ENCODE measurements at places on chromosomes 5 and 9. TPM values are rescaled to one million over a fixed set of nuclear protein-coding genes. Genes with fewer than 3 reads are reported as not detected.

HAVCR2 gene
- total RNA-seq, result 7.1 TPM

IFNA2 gene
- not detected for total RNA-seq

CDC20B gene
- total RNA-seq, result not detected

FOXD4L5 gene
- total RNA-seq, result not detected

- H3K36me3 ChIP-seq, result no peaks in the 10 kb centered on the region
- H3K27me3 ChIP-seq, result no peaks in the 10 kb centered on the region
- peak; percentile 41 for DNase-seq
- no peak overlapping the region for H3K27ac ChIP-seq
Observed at GRCh38 chr5:178462816-178463215, 127.4 kb downstream of the COL23A1 start.

DNA sequence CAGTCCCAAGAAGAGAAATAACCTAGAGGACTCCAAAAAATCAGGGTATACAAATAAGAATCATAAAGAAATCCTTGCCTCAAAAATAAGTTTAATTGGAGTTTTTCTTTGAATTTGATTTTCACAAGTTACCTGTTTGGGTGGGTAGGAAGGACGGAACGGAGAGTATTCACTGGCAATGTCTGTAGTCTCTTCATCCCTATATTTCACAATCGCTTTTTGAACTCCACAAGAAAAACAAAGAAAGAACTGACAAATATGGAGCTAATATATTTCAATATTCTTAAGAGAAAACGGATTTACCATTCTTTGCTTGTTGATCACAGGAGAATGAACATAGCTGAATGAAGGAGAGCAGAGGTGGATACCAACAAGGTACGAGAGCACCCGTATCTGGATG, 30.1 kb downstream of the MTMR12 start:
- H3K4me3 ChIP-seq, result no peak overlapping the region
- H3K27me3 ChIP-seq, result no peaks in the 10 kb centered on the region
- H3K4me1 ChIP-seq, result peaks cover 3% of the 10 kb centered on the region
- no peak for DNase-seq

- no peak for DNase-seq
- no peak overlapping the region for H3K27ac ChIP-seq
- no peaks in the 10 kb centered on the region for H3K27me3 ChIP-seq
- no peaks in the 10 kb centered on the region for H3K36me3 ChIP-seq
- H3K4me3 ChIP-seq, result no peak overlapping the region
- peaks cover 3% of the 10 kb centered on the region for H3K4me1 ChIP-seq
Observed at GRCh38 chr5:56735849-56736641, 79.3 kb upstream of the MAP3K1 start.

- no peaks in the 10 kb centered on the region for H3K4me1 ChIP-seq
- H3K27ac ChIP-seq, result no peak overlapping the region
- no peaks in the 10 kb centered on the region for H3K36me3 ChIP-seq
- DNase-seq, result no peak
- H3K27me3 ChIP-seq, result no peaks in the 10 kb centered on the region
Observed at GRCh38 chr9:136762221-136762691, 2.1 kb downstream of the LCN15 start.

ADAMTSL1 gene
- total RNA-seq, result 8.3 TPM

- no peak for DNase-seq
- H3K27me3 ChIP-seq, result no peaks in the 10 kb centered on the region
- H3K4me1 ChIP-seq, result no peaks in the 10 kb centered on the region
- no peak overlapping the region for H3K27ac ChIP-seq
Observed at GRCh38 chr9:87618226-87618625, 107.7 kb upstream of the CTSL start.

GRCh38 chr9:125631391-125632085, 75.5 kb downstream of the MAPKAP1 start:
- no peaks in the 10 kb centered on the region for H3K4me1 ChIP-seq
- H3K4me3 ChIP-seq, result no peak overlapping the region
- H3K27me3 ChIP-seq, result no peaks in the 10 kb centered on the region
- no peak for DNase-seq
- no peak overlapping the region for H3K27ac ChIP-seq
- H3K36me3 ChIP-seq, result no peaks in the 10 kb centered on the region

GRCh38 chr9:112912636-112913035, 22.0 kb upstream of the SLC46A2 start:
- H3K4me3 ChIP-seq, result no peak overlapping the region
- H3K27ac ChIP-seq, result no peak overlapping the region
- H3K4me1 ChIP-seq, result no peaks in the 10 kb centered on the region

DNA sequence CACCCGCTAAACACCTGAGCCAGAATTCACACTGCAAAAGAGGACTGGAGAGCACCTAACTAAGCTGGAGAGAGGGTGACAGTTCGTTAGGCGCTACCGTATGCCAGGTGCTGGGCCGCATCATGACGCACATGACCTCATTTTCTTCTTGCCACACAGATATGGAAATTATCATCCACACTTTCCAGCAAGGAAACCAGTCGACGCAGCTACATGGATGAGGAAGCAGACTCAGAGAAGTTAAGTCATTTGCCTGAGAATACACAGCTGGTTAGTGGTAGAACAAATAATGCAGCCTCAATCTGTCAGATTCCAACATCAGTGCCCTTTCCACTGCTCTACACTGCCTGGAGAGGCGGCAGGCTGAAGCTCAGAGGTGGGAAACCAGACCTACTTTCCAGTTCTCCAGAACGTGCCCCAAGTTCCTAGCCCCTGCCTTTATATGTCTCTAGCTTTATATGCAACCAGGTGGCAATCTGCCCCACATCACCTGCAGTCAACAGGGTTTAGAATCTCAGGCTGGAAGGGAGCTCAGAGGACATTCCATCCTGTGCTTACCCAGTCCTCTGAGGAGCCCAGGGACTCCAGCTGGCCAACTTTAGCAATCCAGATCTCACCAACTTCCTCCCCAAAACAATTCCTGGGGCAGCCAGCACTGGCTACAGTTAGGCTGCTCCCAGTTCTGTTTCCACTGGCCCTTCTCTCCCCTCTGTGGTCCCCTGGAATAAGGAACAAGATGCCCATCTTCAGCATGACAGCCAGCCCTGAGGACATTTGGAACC, 8.8 kb downstream of the TNIP1 start:
- no peak overlapping the region for H3K4me3 ChIP-seq
- H3K36me3 ChIP-seq, result no peaks in the 10 kb centered on the region
- H3K27ac ChIP-seq, result peak overlapping the region; percentile 42
- no peak for DNase-seq
- H3K4me1 ChIP-seq, result peaks cover 30% of the 10 kb centered on the region

DNA sequence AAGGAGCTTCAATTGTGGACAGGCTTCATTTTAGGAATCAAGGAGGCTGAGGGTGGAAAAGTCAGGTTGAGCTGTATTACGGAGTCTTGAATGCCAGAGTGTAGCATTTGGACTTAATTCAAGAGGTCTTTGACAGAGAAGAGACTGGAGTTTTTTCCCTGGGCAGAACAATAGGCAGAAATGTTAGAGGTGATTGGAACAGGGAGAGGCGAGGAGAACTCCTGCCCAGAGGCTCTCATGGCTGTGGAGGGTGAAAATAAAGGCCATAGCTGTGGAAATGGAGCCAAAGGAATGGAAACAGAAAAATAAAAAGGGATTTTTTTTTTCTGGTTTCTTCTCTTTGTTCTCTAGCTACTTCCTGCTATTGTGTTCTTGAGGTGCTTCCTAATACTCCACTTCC, 3.7 kb upstream of the IFNB1 start:
- no peaks in the 10 kb centered on the region for H3K27me3 ChIP-seq
- DNase-seq, result no peak
- no peaks in the 10 kb centered on the region for H3K36me3 ChIP-seq
- peaks cover 5% of the 10 kb centered on the region for H3K4me1 ChIP-seq
- no peak overlapping the region for H3K27ac ChIP-seq

GRCh38 chr9:70362952-70363351, 51.5 kb downstream of the KLF9 start:
- H3K27me3 ChIP-seq, result no peaks in the 10 kb centered on the region
- H3K36me3 ChIP-seq, result no peaks in the 10 kb centered on the region
- no peaks in the 10 kb centered on the region for H3K4me1 ChIP-seq
- DNase-seq, result no peak

GRCh38 chr9:137347928-137348327, 45.9 kb upstream of the NRARP start:
- no peaks in the 10 kb centered on the region for H3K4me1 ChIP-seq
- no peaks in the 10 kb centered on the region for H3K27me3 ChIP-seq

DNA sequence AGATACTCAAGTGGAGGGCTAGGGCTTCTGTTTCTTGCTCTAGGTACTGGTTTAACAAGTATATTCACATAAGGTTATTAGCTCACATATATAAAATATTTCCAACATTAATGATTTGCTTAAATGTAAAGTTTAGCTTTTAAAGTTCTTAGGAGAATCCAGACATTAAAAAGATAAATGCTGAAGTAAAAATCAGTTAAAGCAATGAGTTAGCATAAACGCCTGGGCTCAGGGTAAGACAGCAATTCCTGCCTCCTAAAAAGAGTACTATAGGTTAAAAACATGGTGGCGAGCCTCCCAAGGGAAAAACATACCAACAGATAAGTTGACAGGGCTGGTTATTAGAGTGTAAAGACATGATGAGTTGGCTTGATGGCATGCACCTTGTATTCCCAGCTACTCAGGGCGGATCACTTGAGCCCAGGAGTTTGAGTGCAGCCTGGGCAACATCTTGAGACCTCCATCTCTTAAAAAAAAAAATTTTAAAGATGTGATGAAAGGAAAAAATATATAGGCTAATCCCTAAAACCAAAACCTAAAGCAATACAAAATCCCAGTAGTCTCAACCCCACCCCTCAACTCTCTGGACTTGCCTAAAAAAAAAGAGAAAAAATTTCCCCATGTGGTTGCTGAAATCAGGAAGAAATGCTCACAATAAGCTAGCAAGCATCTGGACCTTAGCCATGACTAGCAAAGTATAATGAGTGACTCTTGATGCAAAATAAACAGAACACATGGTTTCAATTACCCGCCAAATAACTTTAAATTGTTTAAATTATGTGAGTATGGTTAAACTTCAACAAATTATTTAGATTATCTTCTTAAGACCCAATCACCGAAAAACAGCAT, 3.6 kb downstream of the GOLPH3 start:
- no peak for DNase-seq
- H3K36me3 ChIP-seq, result no peaks in the 10 kb centered on the region
- H3K4me3 ChIP-seq, result peak overlapping the region; percentile 3
- H3K27me3 ChIP-seq, result no peaks in the 10 kb centered on the region

SPTLC1 gene
- 79.4 TPM for total RNA-seq

DNA sequence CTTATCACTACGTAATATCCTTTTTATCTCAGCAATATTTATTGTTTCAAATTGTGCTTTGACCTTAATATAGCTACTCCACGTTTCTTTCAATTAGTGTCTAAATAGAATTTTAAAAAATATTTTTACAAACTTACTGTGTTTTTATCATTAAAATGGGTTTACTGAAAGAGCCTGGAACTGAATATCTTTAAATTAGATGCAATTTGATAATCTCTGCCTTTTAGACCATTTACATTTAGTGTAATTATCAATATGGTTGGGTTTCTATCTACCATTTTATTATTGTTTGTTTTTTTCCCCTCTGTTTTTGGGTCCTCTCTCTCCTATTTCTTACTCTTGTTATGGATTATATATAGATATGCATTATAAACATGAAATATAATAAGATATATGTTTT, 327.8 kb downstream of the IRX2 start:
- no peaks in the 10 kb centered on the region for H3K4me1 ChIP-seq
- H3K36me3 ChIP-seq, result no peaks in the 10 kb centered on the region
- DNase-seq, result no peak
- H3K27ac ChIP-seq, result no peak overlapping the region
- no peaks in the 10 kb centered on the region for H3K27me3 ChIP-seq

DNA sequence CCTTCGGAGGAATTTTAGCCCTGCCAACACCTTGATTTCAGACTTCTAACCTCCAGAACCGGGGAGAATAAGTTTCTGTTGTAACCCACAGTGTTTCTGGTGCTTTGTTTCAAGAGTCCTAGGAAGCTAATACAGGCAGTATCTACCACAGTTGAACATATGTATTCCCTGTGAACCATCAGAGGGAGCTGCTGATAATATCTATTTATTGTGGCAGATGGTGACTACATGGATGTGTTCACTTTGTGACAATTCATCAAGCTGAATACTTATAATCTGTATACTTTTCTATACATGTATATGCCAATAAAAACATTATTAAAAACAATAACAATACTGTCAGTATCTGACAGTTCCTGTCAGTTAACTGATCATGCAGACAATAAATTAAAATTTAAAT, 137.2 kb upstream of the GNA14 start:
- no peak for DNase-seq
- H3K36me3 ChIP-seq, result peaks cover 10% of the 10 kb centered on the region
- no peaks in the 10 kb centered on the region for H3K4me1 ChIP-seq
- no peak overlapping the region for H3K27ac ChIP-seq

DNA sequence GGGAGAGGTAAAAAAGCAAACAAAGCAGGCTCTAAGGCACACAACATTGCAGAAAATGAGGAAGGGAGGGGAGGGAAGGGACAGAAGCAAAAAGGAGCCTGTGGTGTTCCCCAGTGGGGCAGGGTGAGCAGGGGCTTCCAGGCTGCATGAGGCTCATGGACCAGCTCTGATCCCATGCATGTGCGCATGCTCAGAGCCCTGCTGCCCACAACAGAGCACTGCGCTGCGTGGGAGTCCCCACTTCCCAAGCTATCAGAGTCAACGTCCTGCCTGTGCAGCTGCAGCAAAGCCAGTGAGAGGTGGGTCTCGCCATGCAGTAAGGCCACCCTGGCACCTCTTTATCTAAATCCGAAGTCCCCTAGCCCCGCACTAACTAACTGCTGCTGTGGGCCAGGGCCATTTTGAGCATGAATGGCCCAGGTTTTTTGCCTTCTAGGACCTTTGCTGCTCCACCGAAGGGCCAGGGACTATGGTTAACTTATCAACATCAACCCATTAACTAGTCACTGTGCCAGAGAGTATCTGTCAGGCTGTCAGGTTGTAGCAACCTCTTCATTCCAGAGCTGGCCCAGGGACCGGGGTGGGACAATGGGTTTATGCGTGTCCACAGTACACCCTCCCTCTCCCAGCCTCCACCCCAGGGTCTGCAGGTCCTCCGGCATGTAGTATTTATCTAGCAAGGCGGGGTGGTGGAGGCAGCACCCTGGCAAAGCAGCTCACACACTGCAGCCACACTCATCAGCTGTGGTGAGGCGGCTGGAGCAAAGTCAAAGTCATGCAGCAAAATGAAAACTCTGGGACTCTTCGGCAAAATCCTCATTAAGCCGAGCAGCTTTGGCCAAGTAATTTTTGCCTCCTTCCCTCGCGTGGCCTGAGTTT, 123.6 kb downstream of the SAXO1 start:
- no peak for DNase-seq
- H3K27me3 ChIP-seq, result no peaks in the 10 kb centered on the region
- H3K4me1 ChIP-seq, result no peaks in the 10 kb centered on the region
- no peak overlapping the region for H3K4me3 ChIP-seq

DNA sequence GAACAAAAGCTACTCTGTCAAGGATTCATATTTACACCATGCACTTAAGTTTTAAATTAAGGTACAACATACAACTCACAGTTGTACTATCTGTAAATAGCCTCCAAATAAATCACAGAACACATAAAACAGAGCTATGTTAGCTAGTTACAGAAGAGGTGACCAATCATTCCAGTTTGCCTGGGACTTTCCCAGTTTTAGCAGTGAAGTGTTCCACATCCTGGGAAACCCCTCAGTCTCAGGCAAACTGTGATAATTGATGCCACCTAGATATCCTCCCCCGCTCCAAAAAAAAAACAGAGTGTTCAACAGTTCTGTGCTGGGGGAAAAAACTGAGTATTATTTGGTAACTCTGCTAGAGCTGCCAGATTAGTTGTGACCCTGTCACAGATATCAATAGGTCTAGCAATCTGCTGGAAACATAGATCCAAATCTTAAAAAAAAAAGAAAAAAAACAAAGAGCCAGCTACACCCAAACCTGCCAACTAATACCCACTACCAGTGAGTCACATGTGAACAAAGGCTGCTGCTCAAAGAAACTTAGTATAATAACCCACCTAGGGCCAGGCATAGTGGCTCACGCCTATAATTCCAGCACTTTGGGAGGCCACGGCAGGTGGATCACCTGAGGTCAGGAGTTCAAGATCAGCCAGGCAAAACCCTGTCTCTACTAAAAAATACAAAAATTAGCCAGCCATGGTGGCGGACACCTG, 5.7 kb downstream of the TBCA start:
- H3K4me3 ChIP-seq, result no peak overlapping the region
- no peak overlapping the region for H3K27ac ChIP-seq
- no peaks in the 10 kb centered on the region for H3K27me3 ChIP-seq

All from Peyer's patch (tissue), 4 donors.